ENCODE measurements at places on chromosomes 1 and 21. TPM values are rescaled to one million over a fixed set of nuclear protein-coding genes. Genes with fewer than 3 reads are reported as not detected.

The FCRL6 gene
- total RNA-seq, result not detected

The WDR64 gene
- not detected for total RNA-seq

The LCE1B gene
- not detected for total RNA-seq

The LPAR3 gene
- 46.8 TPM for total RNA-seq

The ST6GALNAC5 gene
- 10.3 TPM for total RNA-seq

The B3GALT2 gene
- not detected for total RNA-seq

The ADAMTS5 gene
- total RNA-seq, result not detected

The RER1 gene
- 67.3 TPM for total RNA-seq

The CR1L gene
- total RNA-seq, result not detected

The MANEAL gene
- total RNA-seq, result 1.6 TPM

The FBXO44 gene
- total RNA-seq, result 7.5 TPM

The AKR7A2 gene
- 31.4 TPM for total RNA-seq

The BARHL2 gene
- not detected for total RNA-seq

The PLPPR4 gene
- total RNA-seq, result not detected

The C1orf185 gene
- not detected for total RNA-seq

The LHX8 gene
- total RNA-seq, result not detected

The RSPO1 gene
- total RNA-seq, result not detected

The LAD1 gene
- total RNA-seq, result 155 TPM

The NR0B2 gene
- not detected for total RNA-seq

The FALEC gene
- not detected for total RNA-seq

The LPGAT1 gene
- total RNA-seq, result 27.7 TPM

The CCDC185 gene
- not detected for total RNA-seq

The CRABP2 gene
- 22.9 TPM for total RNA-seq

The INTS7 gene
- 26.0 TPM for total RNA-seq

The CDA gene
- total RNA-seq, result 0.68 TPM

The INAVA gene
- total RNA-seq, result 77.3 TPM

The FMO4 gene
- total RNA-seq, result 3.3 TPM

The MAP3K21 gene
- 10.3 TPM for total RNA-seq

The LRRC39 gene
- total RNA-seq, result under 0.01 TPM

The TAS1R3 gene
- 0.36 TPM for total RNA-seq

The TMIGD3 gene
- not detected for total RNA-seq

The GRIK1 gene
- total RNA-seq, result not detected

The PDC gene
- not detected for total RNA-seq

The FAM177B gene
- total RNA-seq, result not detected

The DAB1 gene
- 0.14 TPM for total RNA-seq

The RGS16 gene
- total RNA-seq, result 7.5 TPM

The NKAIN1 gene
- not detected for total RNA-seq

The METTL18 gene
- total RNA-seq, result 5.8 TPM

The PYCR2 gene
- total RNA-seq, result 36.2 TPM

The BSND gene
- total RNA-seq, result under 0.01 TPM

The SLC41A1 gene
- total RNA-seq, result 25.8 TPM

The ARHGEF16 gene
- 22.8 TPM for total RNA-seq

The ST6GALNAC3 gene
- 3.8 TPM for total RNA-seq

All from nasal cavity respiratory epithelium epithelial cell of viscerocranial mucosa (primary cell).